ENCODE measurements at places on chromosomes 2 and 18.

DNA sequence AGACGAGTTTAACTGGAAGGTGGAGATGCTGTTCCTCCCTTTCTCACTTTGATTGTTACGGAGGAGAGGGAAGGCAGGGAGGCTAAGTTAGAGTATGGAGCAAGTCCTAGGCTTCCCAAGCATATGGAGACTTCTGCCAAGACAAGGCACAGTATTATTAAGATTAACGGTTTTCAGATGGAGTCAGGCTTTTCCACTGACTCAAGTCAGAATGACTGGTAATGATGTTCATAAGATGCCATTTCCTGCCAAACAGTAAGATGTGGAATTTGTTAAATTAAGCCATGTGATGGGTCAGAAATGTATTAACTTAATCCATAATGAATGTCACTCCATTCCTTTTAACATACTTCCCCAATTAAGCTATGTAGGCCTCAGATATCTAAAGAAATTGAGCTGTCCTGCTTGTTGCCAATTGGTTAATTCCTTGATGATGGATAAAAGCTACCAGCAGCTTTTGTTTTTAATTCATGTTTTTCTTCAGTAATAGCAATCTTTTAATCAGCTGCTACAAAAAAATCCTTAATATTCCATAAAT, 383.7 kb downstream of the ZNF521 start:
- DNase-seq, result no peak

GRCh38 chr18:48024009-48024512, 93.6 kb upstream of the SMAD2 start:
- no peak for DNase-seq

DNA sequence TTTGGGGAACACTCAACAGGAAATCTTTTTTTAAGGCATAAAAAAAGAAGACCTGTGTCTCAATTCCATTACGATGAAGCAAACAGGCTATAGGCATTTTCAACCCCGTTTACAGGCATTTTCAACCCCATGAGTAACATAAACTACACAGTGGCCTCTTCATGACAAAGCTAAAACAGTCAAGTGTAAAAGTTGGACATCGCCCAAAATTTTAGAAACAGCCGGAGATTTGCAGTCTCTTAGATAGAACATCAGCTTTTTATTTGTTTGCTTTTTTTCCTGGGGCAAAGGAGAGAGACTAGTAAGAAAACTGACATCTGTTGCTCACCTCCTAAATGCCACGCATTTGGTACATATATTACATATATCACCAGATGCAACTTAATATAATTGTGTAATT, 173.7 kb downstream of the CMPK2 start:
- DNase-seq, result no peak

DNA sequence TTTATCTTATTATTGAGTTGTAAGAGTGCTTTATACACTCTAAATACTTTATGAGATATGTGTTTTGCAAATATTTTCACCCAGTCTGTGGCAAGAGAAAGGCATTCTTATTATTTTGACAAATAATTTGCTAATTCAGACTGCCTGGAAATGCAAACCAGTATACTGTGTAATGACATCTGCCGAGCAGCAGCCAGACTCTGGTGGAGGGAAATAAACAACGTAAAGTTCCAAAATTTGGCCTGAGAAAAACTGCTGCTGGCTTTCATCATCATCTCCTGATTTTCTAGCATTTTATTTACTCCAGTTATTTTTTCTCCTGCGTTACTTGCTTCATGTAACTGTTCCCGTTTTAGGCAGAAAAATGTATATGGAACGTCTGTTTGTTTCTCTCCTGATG, 161.6 kb downstream of the RNF152 start:
- DNase-seq, result no peak

GRCh38 chr2:238220892-238221521, 17.5 kb upstream of the ILKAP start:
- DNase-seq, result no peak

GRCh38 chr2:26523750-26524149, 45.8 kb upstream of the OTOF start:
- DNase-seq, result no peak

GRCh38 chr2:11389551-11390398, 45.3 kb upstream of the ROCK2 start:
- DNase-seq, result no peak

DNA sequence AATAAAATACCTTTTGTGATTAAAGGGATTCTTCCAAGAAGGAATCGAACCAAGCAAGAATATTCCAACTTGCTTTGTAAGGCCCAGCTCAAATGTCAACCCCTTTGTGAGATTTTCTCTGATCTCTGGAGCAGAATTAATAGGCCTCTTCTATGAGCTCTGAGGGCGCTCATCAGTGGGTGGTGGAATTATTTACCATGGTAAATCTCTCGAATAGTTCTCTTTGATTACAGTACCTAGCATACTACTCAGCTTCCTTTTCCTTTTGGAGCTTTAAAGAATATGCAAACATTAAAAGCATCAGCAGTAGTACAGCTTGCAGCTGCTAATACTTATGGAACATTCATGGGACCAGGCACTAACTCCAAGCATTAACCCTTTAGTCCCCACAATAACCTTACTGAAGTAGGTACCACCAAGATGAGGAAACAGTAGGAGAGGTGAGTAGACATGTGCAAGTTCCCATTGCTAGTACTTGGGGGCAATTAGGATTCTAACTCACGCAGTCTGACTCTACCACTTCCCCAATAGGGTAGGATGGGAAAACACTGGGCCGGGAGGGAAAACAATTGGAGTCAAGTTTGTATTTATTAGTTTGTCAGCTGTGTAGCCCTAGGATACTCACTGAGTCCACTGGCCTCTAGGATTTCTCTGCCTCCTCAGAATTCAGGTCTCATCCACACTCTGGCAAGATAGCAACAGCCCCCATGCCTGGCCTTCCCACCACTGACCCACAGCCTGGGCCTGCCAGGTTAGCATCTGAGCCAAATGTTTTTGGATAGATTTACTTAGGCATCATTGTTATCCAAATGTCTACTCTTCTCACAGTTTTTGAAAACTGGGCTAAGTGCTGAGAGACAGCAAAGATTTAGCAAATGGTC, 21.7 kb downstream of the ADD2 start:
- no peak for DNase-seq

DNA sequence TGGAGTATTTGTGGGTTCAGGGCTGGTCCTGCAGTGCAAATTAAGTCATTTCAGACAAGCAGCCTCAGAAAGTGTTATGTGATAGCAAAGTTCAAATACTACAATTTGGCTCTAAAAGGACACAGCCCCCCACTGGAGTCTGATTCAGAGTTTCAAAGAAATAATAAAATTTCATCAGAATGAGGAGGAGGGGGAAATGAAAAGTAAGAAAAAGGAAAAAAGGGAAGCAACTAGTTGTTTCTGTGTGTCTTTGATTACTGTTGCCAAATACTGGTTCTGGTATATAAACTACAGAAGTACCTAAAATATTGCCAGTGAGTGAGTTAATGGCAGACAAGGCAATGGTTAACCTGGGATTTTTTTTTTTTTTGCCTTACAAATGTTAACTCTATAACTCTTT, 773.9 kb downstream of the BCL11A start:
- DNase-seq, result no peak

DNA sequence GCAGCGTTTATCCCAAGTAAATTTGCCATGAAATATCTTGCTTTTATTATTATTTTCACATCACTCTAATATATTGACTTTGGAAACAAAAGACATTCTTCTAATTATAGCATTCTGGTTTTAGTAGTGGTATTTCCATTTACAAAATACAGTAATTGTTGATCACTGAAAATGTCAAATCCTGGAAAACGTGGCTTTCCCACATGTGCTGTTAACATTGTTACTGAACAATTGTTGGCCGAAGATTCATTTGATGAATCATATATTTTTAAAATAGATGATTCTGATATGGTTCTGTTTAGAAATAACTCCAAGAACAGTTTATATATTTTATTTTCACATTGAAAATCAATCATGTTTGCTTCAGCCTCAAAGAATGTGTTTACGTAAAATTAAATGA, 32.9 kb downstream of the SP140 start:
- DNase-seq, result no peak

DNA sequence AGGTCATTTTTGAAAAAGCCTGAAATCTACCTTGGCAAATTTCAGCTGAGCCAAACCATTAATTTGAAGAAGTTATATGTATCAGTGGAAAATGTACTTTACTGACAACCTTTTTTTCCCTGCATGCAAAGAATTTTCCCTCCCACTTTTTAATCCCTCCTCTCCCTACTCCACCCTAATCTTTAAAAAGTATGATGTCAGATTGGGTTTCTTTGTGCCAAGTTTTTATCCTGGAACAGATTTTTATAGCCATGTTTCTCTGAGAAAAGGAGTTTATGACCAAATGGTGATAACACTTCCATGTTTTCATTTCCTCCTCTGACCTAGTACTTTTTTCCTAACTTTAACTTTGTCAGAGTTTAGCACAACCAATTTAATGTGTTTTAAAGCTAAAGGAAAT, 250.3 kb upstream of the FOSL2 start:
- DNase-seq, result no peak

DNA sequence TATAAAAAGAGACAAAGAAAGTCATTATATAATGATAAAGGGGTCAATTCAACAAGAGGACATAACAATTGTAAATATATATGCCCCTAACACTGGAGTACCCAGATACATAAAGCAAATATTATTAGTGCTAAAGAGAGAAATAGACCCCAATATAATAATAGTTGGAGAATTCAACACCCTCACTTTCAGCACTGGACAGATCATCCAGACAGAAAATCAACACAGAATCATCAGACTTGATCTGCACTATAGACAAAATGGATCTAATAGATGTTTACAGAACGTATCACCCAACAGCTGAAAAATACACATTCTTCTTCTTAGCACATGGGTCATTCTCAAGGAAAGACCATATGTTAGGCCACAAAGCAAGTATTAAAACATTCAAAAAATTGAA, 31.7 kb downstream of the CLHC1 start:
- DNase-seq, result no peak

GRCh38 chr2:237170020-237170419, 84.3 kb downstream of the COPS8 start:
- no peak for DNase-seq

DNA sequence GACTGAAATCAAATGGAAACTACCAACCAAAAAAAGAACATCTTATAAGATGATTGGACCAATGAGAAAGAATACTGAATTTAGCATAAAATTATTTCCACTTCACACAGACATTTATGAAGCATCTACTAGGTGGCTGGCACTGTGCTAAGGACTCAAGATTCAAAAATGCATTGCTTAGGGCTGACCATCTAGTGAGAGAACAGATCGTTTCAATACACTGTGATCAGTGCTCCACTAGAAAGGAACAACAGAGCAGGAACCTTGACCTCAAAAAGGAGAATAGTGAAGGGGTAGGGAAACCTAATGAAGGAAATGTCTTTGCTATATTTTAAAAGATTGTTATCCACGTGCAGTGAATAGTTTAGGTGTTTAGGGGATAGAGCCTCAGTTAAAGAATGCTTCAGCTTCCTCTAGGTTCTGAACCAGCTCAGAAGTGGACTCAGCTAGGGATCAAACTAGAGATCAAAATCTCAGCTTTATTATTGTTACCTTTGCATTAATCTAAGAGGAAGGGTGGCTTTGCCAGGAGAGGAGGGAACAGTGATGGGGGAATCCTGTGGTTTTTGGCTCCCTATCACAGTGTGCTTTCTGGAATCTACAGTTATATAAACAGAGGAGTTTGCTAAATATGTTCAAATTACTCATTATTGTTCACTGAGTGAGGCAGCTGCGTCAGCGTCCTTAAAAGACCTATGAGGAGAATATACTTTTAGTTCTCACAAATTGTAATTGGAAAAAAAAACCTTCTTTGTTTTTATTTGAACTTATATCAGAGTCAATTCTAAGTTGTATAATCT, 16.2 kb upstream of the BBS5 start:
- no peak for DNase-seq

- DNase-seq, result no peak
Observed at GRCh38 chr2:136319651-136320050, 201.7 kb upstream of the CXCR4 start.

- no peak for DNase-seq
Observed at GRCh38 chr2:180960982-180961381, 19.4 kb upstream of the UBE2E3 start.

- DNase-seq, result no peak
Observed at GRCh38 chr2:47541848-47542450, 139.0 kb downstream of the MSH2 start.

- no peak for DNase-seq
Observed at GRCh38 chr2:30232801-30233130, 1.4 kb downstream of the LBH start.

- no peak for DNase-seq
Observed at GRCh38 chr2:61537277-61537949, 743 bp downstream of the XPO1 start.

GRCh38 chr2:165009466-165009865, 54.1 kb upstream of the SLC38A11 start:
- no peak for DNase-seq

DNA sequence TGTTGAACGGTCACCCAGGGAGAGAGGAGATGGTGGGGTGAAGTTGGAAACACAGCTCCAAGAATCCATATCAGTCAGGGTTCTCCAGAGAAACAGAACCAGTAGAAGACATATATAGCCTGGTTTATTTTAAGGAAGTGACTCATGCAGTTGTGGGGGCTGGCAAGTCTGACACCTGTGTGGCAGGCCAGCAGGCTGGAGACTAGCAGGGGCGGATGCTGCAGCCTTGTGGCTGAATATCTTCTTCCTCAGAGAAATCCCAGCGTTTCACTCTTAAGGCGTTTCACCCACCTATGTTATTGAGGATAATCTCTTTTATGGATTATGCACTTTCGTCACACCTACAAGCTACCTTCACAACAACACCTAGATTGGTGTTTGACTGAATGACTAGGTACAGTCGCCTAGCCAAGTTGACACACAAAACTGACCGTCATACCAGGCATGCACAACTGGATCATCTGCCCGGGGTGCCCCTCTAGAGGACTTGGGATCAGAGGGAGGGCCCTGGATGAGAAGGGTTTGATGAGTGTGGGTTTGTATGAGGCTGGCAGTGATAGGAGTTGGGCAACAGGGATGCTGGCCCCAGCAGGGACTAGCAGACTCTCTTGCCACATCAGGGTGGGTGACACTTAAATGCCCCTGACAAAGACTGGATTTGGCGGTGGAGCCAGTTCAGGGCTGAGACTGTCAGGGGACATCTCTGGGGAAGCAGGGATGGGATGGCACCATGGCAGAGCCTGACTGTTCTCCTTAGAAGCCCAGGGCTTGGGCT, 23.4 kb downstream of the MROH2A start:
- DNase-seq, result no peak

- no peak for DNase-seq
Observed at GRCh38 chr2:19651466-19651865, 250.3 kb downstream of the TTC32 start.

- DNase-seq, result no peak
Observed at GRCh38 chr2:42794271-42795046, 2.1 kb upstream of the HAAO start.

GRCh38 chr2:142299021-142299420, 168.2 kb upstream of the LRP1B start:
- no peak for DNase-seq

- DNase-seq, result no peak
Observed at GRCh38 chr18:24400587-24400986, 3.0 kb upstream of the OSBPL1A start.

DNA sequence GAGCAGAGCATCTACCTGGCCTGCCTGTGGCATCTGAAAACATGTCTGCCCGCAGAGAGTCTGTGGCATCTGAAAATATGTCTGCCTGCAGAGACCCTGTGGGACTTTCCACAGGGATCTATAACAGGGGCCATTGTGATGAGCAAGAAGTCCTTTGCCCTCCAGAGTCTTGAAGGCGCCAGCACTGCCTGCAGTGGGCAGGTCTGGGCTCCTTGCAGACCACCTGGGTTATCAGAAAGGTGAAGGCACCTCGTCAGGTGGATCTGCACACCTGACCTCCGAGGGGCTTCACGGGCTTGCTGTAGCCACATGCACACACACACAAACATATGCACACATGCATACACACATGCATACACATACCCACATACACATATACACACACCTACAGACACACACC, 189.5 kb upstream of the HDAC4 start:
- DNase-seq, result no peak

Data from GM19239 (cell line).